Smooth muscle cell of trachea (primary cell): ENCODE measurements at places on chromosomes 6 and 20. TPM values are rescaled to one million over a fixed set of nuclear protein-coding genes. Genes with fewer than 3 reads are reported as not detected.

Gene SAMD5
- 0.99 and 2.6 TPM in 2 replicates for total RNA-seq

Gene SLC17A1
- not detected in 2 replicates for total RNA-seq

Gene SPAG4
- 11.2 and 13.1 TPM in 2 replicates for total RNA-seq

Gene LPIN3
- 5.4 and 9.9 TPM in 2 replicates for total RNA-seq

Gene SRMS
- total RNA-seq = not detected in 2 replicates

Gene TBX18
- total RNA-seq = 28.1 and 55.7 TPM in 2 replicates

Gene PGC
- not detected in 2 replicates for total RNA-seq

Gene PMEPA1
- total RNA-seq = 0.29 and 0.33 TPM in 2 replicates

Gene MGME1
- 6.9 and 24.1 TPM in 2 replicates for total RNA-seq

Gene HLA-DOB
- 0.29 TPM in 1 of 2 replicates, not detected in the other for total RNA-seq

Gene CNKSR3
- total RNA-seq = 7.8 and 10.8 TPM in 2 replicates

Gene TPBG
- 69.0 and 71.4 TPM in 2 replicates for total RNA-seq

Gene SASH1
- 99.2 and 106 TPM in 2 replicates for total RNA-seq

Gene B3GAT2
- under 0.01 TPM in 1 of 2 replicates, not detected in the other for total RNA-seq

Gene CLDN20
- not detected in 2 replicates for total RNA-seq

Gene ZNF334
- 1.6 and 2.5 TPM in 2 replicates for total RNA-seq

Gene ACTL10
- total RNA-seq = 3.0 and 3.3 TPM in 2 replicates

Gene TRIM40
- not detected in 2 replicates for total RNA-seq

Gene RFX6
- not detected in 2 replicates for total RNA-seq

Gene F13A1
- not detected in 2 replicates for total RNA-seq

Gene KCNK17
- not detected in 2 replicates for total RNA-seq

Gene LY6G6C
- total RNA-seq = not detected in 2 replicates

Gene PHF20
- 37.8 and 54.6 TPM in 2 replicates for total RNA-seq

Gene ZNF217
- total RNA-seq = 16.2 and 25.5 TPM in 2 replicates

Gene ERVFRD-1
- not detected in 2 replicates for total RNA-seq

Gene ARMC2
- 2.2 and 3.1 TPM in 2 replicates for total RNA-seq

Gene OPRL1
- total RNA-seq = 1.9 and 5.8 TPM in 2 replicates

Gene ANKRD60
- total RNA-seq = not detected in 2 replicates

Gene ZFP57
- total RNA-seq = 0.17 and 0.29 TPM in 2 replicates

Gene MEI4
- not detected in 2 replicates for total RNA-seq

Gene TSPO2
- total RNA-seq = not detected in 2 replicates

Gene CCM2L
- not detected in 2 replicates for total RNA-seq

Gene SULF2
- 0.29 and 11.7 TPM in 2 replicates for total RNA-seq

Gene SLC17A3
- total RNA-seq = not detected in 2 replicates

Gene FOXA2
- not detected in 2 replicates for total RNA-seq

Gene NHSL1
- total RNA-seq = 18.2 and 26.3 TPM in 2 replicates

Gene ZNF318
- 9.1 and 9.3 TPM in 2 replicates for total RNA-seq

Gene TSHZ2
- 0.33 and 0.44 TPM in 2 replicates for total RNA-seq

Gene OR2H2
- total RNA-seq = not detected in 2 replicates

Gene ZNF341
- 1.2 and 2.2 TPM in 2 replicates for total RNA-seq

Gene FAM83C
- not detected in 2 replicates for total RNA-seq

Gene FHL5
- not detected in 2 replicates for total RNA-seq

Gene BPI
- under 0.01 TPM in 1 of 2 replicates, not detected in the other for total RNA-seq

Gene BMP7
- total RNA-seq = not detected in 2 replicates

Gene CTCFL
- under 0.01 TPM in 1 of 2 replicates, not detected in the other for total RNA-seq

Gene SIRPB1
- 0.29 and 1.2 TPM in 2 replicates for total RNA-seq

Gene DPPA5
- total RNA-seq = not detected in 2 replicates

Gene RIN2
- total RNA-seq = 48.1 and 59.2 TPM in 2 replicates

Gene LPA
- total RNA-seq = not detected in 2 replicates

Gene BHLHE23
- total RNA-seq = not detected in 2 replicates

Gene FERMT1
- total RNA-seq = 8.1 and 9.1 TPM in 2 replicates

Gene PHACTR3
- not detected in 2 replicates for total RNA-seq

Gene STAU1
- 58.6 and 74.3 TPM in 2 replicates for total RNA-seq

Gene SPATS1
- not detected in 2 replicates for total RNA-seq

Gene COL12A1
- total RNA-seq = 506 and 524 TPM in 2 replicates

Gene LY6G5C
- total RNA-seq = 0.66 and 0.73 TPM in 2 replicates
